ENCODE measurements at places on chromosomes 6 and 20. TPM values are rescaled to one million over a fixed set of nuclear protein-coding genes. Genes with fewer than 3 reads are reported as not detected.

Gene NFKBIE
- 15.3 TPM for total RNA-seq

DNA sequence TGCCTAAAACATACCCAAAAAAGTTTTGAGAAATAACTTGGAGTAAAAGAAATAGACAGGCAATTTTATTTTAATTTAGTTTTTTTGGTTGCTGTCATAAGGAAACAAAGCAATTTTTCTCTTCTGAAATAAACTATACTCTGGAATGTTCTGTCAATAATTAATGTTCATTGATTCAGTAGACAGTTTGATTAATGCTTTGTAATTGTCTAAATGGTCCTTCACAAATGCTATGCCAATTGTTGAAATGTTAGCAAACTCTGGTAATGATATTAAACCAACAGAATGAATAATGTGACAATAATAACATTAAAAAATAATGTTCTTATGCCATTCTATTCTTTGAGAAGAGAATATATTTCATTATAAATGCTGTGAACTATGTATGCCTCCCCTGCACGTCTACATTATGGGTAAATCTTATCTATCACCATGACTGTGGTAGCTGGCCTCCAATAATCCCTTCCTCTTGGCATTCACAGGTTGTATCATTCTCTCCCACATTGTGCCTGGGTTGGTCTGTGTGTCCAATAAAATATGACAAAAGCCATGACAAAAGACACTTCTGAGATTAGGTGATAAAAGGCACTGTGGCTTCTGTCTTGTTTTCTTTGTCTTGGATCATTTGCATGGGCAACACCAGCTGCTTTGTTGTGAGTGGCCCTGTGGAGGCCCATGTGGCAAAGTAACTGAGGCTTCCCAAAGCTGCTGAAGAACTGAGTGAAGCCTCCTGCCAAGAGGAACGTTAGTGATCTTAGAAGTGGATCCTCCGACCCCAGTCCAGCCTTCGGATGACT is 25.1 kb downstream of the IL20RA start:
- no peak for DNase-seq
- H3K27ac ChIP-seq, result no peak overlapping the region
- no peak overlapping the region for H3K4me3 ChIP-seq
- no peaks in the 10 kb centered on the region for H3K36me3 ChIP-seq
- peaks cover 4% of the 10 kb centered on the region for H3K4me1 ChIP-seq

DNA sequence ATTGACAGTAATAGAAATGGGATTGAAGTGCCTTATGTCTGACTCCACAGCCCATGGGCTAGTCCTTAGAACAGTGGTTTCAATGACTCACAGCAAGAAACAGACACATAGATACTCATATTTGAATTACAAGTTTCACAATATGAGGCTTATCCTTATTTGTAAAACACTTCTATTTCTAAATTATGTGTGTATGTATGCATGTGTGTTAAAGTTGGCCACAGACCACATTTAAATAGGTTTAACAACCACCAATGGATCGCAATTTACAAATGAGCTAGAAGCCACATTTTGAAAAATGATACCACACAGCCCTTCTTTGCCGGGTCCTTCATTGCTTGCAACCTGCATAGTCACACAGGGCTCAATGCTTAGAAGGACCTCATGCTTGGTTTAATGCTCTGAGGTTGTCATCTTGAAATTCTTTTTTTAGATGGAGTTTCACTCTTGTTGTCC is 157.8 kb upstream of the PREP start:
- no peak for DNase-seq
- H3K4me1 ChIP-seq, result no peaks in the 10 kb centered on the region
- no peaks in the 10 kb centered on the region for H3K27me3 ChIP-seq
- H3K36me3 ChIP-seq, result peaks cover 13% of the 10 kb centered on the region

GRCh38 chr6:110708295-110708950 is 106.8 kb downstream of the CDK19 start:
- no peak overlapping the region for H3K4me3 ChIP-seq
- no peak for DNase-seq
- H3K27ac ChIP-seq, result no peak overlapping the region
- H3K36me3 ChIP-seq, result peaks cover 6% of the 10 kb centered on the region

- no peaks in the 10 kb centered on the region for H3K4me1 ChIP-seq
- peaks cover 28% of the 10 kb centered on the region for H3K27me3 ChIP-seq
- no peak overlapping the region for H3K4me3 ChIP-seq
- DNase-seq, result no peak
- no peak overlapping the region for H3K27ac ChIP-seq
- H3K36me3 ChIP-seq, result no peaks in the 10 kb centered on the region
Observed at GRCh38 chr20:2751878-2752566, 48.4 kb downstream of the CPXM1 start.

DNA sequence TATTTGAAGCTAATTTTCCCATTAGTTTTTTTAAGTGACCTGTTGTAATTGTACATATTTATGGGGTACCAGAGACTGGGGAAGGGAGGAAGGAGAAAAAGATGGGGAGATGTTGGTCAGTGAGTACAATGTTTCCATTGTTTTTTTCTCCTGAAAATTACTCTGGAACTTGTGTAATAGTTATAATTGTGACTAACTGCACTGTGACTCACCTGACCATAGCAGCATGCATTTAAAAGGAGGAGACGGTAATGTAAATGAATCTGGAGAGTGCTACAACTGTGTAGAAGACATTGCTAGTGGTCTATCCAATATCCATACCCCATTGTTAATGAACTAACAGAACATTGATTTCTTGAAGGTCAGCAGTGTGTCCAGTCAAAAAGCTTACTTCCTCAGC is 133.4 kb downstream of the RFPL4B start:
- peaks cover 13% of the 10 kb centered on the region for H3K4me1 ChIP-seq
- no peaks in the 10 kb centered on the region for H3K36me3 ChIP-seq
- no peak overlapping the region for H3K4me3 ChIP-seq
- H3K27ac ChIP-seq, result no peak overlapping the region
- no peaks in the 10 kb centered on the region for H3K27me3 ChIP-seq
- no peak for DNase-seq

Gene TMEM217
- not detected for total RNA-seq

GRCh38 chr6:4155848-4156466 is 20.6 kb upstream of the ECI2 start:
- peaks cover 13% of the 10 kb centered on the region for H3K4me1 ChIP-seq
- H3K36me3 ChIP-seq, result no peaks in the 10 kb centered on the region
- DNase-seq, result peak; percentile 67
- H3K4me3 ChIP-seq, result no peak overlapping the region
- no peaks in the 10 kb centered on the region for H3K27me3 ChIP-seq

- no peaks in the 10 kb centered on the region for H3K4me1 ChIP-seq
- H3K4me3 ChIP-seq, result no peak overlapping the region
- H3K27ac ChIP-seq, result no peak overlapping the region
- H3K36me3 ChIP-seq, result no peaks in the 10 kb centered on the region
- DNase-seq, result no peak
Observed at GRCh38 chr20:13549451-13549850, 89.3 kb downstream of the TASP1 start.

- no peak overlapping the region for H3K4me3 ChIP-seq
- H3K36me3 ChIP-seq, result no peaks in the 10 kb centered on the region
- no peak overlapping the region for H3K27ac ChIP-seq
- H3K27me3 ChIP-seq, result peaks cover 2% of the 10 kb centered on the region
Observed at GRCh38 chr6:34386316-34387137, 5.9 kb downstream of the NUDT3 start.

- H3K36me3 ChIP-seq, result no peaks in the 10 kb centered on the region
- peaks cover 10% of the 10 kb centered on the region for H3K4me1 ChIP-seq
- DNase-seq, result no peak
- peak overlapping the region; percentile 74 for H3K4me3 ChIP-seq
- peaks cover 5% of the 10 kb centered on the region for H3K27me3 ChIP-seq
- no peak overlapping the region for H3K27ac ChIP-seq
Observed at GRCh38 chr6:36544228-36544627, 3.1 kb downstream of the STK38 start.

Gene STMND1
- total RNA-seq, result not detected

DNA sequence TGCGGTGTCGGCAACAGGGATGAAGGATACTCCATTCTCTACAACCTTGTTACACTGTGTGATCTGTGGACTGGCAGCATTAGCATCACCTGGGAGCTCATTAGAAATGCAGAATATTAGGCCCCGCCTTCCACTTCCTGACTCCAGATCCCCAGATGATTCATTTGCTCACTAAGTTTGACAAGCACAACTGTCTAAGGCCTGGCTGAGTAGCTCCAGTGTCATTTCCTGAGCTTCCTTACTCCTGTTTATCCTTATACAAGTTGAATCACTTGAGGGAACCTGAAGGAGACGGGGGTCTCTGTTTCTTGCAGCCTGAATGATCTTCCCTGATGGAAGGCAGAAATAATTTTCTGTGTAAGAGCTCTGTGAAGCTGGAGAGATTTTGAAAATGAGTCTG is 32.7 kb upstream of the PROKR2 start:
- no peak for DNase-seq
- H3K4me3 ChIP-seq, result no peak overlapping the region
- H3K36me3 ChIP-seq, result no peaks in the 10 kb centered on the region
- no peak overlapping the region for H3K27ac ChIP-seq
- H3K4me1 ChIP-seq, result peaks cover 5% of the 10 kb centered on the region

GRCh38 chr20:24998631-24999445 is 6.3 kb upstream of the APMAP start:
- H3K36me3 ChIP-seq, result no peaks in the 10 kb centered on the region
- H3K27me3 ChIP-seq, result peaks cover 6% of the 10 kb centered on the region
- DNase-seq, result no peak
- no peak overlapping the region for H3K27ac ChIP-seq
- H3K4me1 ChIP-seq, result peaks cover 9% of the 10 kb centered on the region

Gene TRDN
- total RNA-seq, result not detected

DNA sequence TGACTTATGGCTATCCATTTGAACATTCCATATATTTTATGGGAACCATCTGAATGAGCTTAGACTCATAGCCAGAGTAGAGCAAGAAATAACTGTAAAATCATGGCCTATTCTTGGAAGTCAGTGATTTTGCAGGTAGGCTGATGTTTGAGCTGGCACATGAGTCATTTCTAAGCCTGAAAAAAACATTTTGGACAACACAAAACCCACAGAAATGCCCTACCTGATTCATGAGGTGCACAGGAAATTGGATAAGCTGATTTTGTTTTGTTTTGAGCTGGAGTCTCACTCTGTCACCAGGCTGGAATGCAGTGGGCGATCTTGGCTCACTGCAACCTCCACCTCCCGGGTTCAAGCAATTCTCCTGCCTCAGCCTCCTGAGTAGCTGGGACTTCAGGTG is 443.0 kb downstream of the PKHD1 start:
- H3K27ac ChIP-seq, result no peak overlapping the region
- H3K27me3 ChIP-seq, result no peaks in the 10 kb centered on the region
- H3K4me1 ChIP-seq, result no peaks in the 10 kb centered on the region
- no peaks in the 10 kb centered on the region for H3K36me3 ChIP-seq
- no peak overlapping the region for H3K4me3 ChIP-seq

DNA sequence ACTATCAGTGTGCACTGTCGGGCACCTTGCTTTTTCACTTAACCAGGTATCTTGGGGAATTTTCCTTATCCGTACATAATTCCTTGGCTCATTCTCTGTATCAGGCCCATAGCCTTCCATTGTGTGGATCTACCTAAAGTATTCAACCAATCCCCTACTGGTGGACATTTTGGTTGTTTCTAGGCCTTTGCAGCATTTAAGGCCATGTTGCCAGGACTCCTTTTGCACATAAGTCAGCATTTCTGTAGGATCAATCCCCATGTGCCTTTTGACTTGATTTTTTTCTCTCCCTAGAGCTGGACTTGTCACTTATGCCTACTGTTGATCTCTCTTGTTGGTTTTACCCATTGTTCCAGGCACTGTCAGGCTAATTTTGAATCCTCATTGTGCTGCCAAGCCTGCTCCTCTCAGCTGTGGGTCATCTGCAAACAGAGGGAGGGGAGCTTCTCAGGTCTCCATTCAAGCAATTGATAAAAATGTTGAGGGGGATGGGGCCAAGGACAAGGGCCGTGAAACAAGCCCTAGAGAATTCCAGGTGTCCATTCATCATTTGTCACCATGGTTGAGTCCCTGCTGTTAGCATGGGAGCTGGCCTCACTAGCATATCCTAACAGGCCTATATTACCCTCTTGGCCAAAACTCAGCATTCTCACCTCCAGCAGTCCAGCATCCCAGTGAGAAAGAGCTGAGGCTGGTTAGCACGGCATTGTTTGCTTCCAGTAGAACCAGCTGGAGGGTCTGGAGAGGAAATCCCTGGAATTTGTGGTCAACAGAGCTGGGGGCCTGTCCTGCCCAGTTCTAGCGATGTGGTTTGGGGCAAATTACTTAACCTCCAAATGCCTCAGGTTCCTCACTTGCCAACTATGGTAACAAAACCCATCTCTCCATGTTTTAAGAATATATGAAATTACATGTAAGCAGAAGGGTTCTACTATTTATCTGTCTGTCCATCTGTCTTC is 178.4 kb downstream of the MRPL14 start:
- H3K36me3 ChIP-seq, result peaks cover 9% of the 10 kb centered on the region
- no peaks in the 10 kb centered on the region for H3K4me1 ChIP-seq

Gene IL17F
- total RNA-seq, result not detected

Gene RIPOR3
- not detected for total RNA-seq

- no peaks in the 10 kb centered on the region for H3K27me3 ChIP-seq
- no peak overlapping the region for H3K4me3 ChIP-seq
- DNase-seq, result no peak
- no peaks in the 10 kb centered on the region for H3K4me1 ChIP-seq
- peaks cover 4% of the 10 kb centered on the region for H3K36me3 ChIP-seq
Observed at GRCh38 chr6:118980063-118980462, 45.1 kb upstream of the MCM9 start.

Gene ABHD12
- 101 TPM for total RNA-seq

DNA sequence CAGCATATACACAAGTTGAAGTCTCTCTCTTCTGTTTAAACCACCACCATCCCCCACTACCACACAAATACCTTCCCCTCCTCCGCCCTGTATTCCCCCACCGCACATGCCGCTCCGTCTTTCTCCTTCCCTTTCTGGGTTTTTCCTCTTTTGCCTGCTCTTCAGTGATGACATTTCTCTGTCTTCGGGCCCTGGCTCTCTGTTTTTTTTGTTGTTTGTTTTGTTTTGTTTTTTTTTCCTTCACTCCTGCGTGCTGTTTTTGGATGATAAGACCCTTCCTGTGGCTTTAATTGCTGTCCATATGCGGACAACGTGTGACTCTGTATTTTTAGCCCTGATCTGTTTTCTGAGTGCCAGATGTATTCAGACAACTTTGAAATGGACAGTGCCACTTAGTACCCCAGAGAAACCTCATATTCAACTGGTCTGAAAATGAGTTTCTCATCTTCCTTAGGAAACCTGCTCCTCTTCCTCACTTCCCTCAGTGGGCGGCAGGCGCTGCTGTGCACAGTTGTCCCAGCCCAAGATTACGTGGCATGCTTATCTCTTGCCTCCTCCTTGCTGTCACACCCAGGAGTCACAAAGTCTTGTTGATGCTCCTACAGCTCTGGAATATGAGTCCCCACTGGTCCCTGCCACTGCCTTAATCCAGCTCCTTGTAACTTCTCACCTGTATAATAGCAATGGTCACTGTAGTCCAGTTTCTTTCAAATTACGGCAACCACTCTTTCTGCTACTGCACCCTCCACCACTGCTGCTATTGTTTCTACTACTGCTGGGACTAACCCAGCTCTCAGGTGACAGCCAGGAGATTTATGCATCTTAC is 8.2 kb downstream of the PPP1R14C start:
- no peak for DNase-seq
- H3K4me3 ChIP-seq, result no peak overlapping the region
- peaks cover 8% of the 10 kb centered on the region for H3K4me1 ChIP-seq
- no peak overlapping the region for H3K27ac ChIP-seq

Gene SNRPB2
- total RNA-seq, result 81.3 TPM

Measured in glutamatergic neuron (in vitro differentiated cells).